ENCODE measurements at places on chromosomes 2 and 18.
A peak's percentile ranks its signal among the peaks of the same experiment; 100 is the strongest.

DNA sequence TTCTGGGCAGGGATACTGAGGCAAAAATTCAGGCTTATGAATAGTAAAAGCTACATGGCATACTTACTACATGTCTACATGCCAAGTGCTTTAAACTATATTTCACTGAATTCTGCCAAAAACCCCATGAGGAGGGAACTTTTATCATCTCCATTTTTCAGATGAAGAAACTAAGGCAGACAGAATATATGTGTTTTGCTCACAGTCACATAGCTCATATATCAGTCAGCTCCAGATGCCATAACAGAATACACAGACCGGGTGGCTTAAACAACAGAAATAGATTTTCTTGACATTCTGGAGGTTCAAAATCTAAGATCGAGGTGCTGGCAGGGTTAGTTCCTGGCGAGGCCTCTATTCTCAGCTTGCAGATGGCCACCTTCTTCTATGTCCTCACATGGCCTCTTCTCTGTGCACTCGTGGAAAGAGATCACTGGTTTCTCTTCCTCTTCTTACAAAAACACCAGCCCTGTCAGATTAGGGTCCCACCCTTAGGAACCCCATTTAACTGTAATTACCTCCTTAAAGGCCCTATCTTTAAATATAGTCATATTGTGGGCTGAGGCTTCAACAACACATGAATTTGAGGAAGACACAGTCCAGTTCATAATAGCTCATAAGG, 27.1 kb upstream of the CREB1 start:
- DNase-seq, result no peak

GRCh38 chr2:45237128-45237527, 227.9 kb upstream of the SIX2 start:
- DNase-seq, result no peak

DNA sequence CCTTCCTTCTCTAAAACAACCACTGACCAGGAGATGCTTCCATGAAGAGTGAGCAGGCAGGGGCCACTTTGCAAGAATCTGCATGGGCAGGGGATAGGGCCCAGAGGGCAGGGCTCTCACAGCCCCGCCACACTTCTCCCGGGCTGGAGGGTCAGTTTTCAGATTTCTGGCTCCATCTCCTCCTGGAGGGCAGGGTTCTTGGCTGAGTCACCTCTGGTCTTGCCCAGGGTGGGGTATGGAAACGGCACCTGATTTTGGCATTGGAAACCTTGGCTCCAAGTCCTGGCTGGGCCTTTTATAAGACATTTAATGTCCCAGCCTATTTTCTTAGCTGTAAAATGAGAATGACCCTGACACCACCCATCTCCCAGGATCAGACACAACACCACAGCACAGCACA, 27.6 kb upstream of the ASPRV1 start:
- DNase-seq, result no peak

DNA sequence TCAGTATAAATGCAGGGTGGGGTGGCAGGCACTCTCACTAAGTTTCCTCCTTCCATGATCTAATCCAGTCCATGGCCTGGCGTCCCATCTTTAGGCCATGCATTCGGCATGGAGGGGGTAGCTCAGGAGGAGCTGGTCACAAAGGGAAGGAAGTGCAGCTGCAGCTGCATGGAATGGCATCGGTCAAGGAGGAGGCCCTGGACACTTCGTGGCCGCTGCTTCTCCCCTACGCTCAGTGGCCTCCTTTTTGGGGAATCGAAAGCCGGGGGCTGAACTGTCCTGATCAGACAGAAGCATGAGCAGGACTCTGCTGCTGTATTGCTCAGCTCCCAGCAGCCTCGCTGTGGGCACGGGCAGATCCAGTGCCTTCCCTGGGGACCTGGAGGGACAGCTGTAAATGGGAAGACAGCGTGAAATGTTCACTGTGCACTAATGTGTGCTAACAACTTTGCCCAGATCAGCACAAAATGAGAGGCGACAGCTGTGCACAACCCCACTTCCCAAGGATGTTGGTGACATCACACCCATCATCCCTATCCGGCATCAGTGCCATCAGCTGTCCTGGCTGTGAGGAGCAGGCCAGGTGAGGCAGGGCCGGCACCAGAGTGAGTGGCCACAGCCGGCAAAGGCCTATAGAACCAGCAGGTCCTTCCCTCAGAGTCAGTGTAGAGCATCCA, 520.1 kb upstream of the RAB6C start:
- DNase-seq, result no peak

DNA sequence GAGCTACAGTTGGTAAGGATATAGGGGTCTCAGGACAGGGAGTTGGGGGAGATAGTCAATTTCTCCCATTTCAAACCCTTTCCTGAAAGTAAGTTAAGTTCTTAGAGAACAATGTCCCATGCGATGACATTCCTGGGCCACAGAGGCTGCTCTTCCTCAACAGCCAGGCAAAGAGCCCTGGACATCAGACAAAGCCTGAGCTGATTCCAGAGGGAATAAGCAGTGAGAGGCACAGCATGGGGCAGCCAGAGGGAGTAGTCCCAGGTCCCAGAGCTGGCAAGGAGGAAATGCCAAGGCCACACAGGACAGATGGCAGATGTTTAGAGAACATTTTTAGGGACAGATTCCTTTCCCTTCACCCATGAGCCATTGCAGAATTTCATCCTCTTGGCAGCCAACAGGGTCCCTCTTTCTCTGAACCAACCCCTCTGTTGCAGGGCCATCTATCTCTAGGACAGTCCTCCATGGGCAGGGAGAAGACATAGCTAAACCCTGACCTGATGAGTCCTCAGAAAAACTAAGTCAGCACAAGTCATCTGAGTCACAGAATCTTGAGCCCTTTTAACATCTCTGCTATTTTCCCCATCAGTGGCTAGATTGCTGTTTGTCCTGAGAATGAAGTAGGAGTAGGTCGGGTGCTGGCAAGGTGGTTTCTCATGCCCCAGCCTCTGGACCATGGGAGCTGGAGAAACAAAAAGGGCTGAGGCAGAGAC, 81.6 kb upstream of the STPG4 start:
- no peak for DNase-seq

- no peak for DNase-seq
Observed at GRCh38 chr2:157874348-157874747, 1.8 kb downstream of the ACVR1 start.

GRCh38 chr18:79467126-79467525, 71.4 kb downstream of the NFATC1 start:
- DNase-seq, result no peak

DNA sequence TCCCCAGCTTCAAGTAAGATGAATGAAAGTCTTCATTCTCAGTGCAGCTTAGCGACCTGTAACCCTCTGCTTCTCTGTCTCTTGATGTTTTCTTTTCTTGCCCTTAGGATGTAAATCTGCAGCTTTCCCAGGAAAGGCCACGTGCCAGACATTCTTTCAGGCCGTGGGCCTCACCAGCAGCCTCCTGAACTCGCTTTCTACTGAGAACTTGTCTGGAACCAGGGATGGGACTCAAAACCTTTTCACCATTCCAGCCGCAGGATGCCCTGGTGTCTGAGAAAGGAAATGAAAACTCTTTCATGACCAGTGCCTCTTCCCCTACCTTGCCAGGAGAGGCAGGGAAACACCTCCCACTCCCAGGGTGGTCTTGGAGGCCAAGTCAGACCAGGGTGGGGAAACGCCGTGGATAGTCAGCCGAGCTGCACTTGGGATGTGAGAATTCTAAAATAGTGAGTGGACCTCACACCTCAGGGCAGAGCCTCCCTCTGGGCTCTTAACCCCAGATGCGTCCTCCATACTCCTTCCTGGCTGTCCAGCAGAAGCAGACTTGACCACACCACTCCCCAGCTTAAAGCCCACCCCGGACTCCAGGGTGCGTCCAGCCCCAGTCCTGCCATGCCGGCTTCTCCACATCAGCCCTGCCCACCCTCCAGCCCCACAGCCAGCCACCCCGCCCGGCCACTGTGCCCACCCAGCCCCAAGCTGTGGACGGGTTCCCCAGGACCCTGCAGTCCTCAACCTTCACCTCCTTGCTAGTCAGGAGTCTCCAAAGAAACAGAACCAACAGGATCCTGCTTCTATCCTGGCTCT, 115.5 kb downstream of the TWIST2 start:
- DNase-seq, result no peak

DNA sequence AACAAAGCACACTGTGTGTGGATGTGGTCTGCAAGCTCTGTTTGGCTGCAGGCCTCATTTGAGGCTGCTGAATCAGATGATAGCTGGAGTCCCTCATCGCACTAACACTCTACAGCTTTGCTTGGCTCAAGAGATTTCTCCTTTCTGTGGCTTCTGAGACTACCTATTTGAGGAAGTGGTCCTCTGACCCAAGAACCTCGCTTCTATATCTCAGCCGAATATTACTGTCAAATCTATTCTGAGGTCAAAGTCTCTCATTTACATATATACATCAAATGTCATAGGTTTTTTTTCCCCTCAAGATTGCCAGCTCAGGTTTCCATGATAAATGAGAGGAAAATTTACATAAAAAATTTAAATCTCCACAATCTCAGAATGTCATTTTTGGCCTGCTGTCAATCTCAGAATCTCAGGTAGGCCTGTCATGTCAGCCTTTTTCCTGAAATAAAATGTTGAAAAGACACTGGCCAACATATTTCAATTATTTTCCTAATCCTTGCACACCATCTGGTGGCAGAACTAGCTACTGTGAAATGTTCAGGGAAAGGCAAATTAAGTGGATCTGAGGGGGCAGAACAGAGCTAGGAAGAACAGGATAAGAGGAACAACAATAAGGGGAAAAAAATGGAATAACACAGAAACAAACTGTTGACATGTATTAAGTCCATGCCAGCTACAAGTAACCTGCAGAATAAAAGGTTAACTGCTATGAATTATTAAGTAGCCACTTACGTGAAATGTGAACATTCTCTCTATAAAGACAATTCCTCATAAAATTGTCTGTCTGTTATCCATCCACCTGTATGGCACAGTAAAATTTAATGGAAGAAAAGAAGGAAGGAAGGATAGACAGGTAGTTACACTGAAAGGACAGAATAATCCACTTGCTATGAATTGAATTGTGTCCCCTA, 39.3 kb downstream of the AP1S3 start:
- no peak for DNase-seq

DNA sequence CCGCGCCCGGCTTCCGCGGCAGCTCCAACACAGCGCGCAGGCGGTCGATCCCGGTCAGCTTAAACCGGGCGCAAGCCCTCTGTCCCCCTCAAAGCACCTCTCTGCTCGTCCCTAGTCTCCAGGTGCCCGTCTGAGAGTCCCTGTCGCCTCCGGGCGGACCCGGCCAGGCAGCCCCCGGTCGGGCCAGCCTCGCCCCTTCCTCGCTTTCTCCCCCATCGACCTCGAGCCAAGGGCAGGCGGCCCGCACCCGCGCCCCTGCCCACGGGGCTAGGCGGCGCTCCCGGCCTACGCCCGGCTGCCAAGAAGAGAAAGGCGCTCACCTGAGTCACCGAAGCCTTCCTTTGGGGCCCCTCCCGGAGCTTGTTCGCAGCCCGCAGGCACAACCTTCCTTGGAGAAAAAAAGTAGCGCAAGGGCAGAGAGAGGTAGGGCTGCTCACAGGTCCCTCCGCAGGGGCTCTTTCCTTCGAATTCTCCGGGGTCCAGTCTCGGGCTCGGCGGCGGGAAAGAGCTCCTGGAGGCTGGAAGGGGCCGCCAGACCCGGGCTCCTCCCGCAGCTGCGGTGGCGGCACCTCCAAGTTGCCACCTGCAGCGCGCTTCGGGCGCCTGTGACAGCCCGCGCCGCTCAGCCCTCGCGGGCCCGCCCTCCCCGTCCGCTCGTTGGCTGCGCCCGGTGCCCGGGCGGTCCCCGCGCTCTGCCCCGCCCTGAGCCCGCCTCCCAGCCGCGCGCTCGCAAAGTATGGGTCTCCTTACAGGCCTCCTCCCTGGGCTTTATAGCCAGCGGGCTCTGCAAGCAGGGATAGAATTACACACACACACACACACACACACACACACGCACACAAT, 86.5 kb upstream of the EPB41L3 start:
- peak; percentile 56 for DNase-seq

Data from activated CD4-positive, alpha-beta T cell treated with anti-CD3 and anti-CD28 coated beads, Interleukin-2, amount 50 U/mL, for 16 hours (primary cell).